Natural killer cell treated with Interleukin-12 subunit alpha and Interleukin-12 subunit beta and Interleukin-15 and Interleukin-18, amount 100 ng/mL, for 72 hours (primary cell): ENCODE measurements at places on chromosomes 12 and 14.

GRCh38 chr14:78933948-78934524 is 763.9 kb downstream of the NRXN3 start:
- DNase-seq = no peak

- DNase-seq = no peak
Measured at GRCh38 chr12:101745481-101745880, 6.2 kb upstream of the SYCP3 start.

DNA sequence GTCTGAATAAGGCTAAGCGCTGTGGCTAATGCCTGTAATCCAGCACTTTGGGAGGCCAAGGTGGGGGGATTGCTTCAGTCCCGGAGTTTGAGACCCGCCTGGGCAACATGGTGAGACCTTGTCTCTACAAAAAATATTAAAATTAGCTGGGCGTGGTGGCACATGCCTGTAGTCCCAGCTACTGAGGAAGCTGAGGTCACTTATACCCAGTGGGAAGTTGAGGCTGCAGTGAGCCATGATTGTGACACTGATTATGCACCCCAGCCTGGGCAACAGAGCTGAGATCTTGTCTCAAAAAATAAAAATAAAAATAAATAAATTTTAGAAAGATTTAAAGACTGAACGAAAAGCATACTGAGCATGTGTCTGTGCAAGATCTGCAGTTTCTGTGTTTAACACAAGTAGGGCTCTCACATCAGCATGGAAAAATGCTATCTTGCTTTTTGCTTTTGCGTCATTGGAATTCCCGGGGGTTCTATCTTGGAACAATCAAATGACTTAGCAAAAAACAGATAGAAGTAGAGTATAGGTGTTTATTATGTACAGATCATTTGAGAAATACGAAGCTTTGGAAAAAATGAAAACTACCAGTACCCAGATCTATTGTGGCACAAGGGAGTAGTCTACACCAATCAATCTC is 161.9 kb downstream of the CAPZA3 start:
- DNase-seq = no peak

GRCh38 chr12:81626406-81626805 is 132.7 kb downstream of the PPFIA2 start:
- DNase-seq = no peak

GRCh38 chr12:65620046-65620445 is 204.2 kb upstream of the HMGA2 start:
- DNase-seq = no peak

GRCh38 chr12:96236221-96236822 is 42.1 kb downstream of the ELK3 start:
- no peak for DNase-seq

DNA sequence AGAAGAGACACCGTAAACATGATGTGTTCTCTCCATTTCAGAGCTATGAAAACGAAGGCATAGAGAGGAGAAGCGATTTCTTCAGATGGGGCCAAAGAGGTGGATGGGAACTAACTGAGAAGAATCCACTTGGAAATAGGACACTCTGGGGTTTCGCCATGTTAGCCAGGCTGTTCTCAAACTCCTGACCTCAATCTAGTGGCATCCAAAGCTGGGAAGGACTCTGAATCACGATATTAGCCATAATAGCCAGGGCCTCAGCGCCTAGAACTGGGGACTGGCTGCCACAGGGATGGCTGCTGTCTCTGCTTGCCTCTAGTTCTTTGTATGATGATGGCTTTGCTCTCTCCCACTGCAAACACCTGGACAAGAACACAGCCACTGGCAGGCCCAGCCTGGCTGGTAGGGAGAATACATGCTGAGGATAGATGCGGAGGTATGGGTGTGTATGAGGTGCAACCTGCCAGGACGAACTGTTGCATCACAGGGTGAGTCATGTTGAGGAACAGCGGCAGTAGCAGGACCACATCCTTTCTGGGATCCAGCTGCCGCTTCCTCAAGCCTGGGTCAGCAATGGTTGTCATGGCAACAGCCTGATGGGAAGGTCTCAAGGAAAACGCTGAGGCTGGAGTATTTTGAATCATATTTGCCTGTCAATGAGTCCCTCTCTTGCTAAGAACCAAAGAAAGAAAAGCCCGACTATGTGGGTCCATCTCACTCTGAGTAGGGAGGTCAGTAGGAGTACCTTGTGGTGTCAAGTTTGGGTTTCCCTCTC is 31.1 kb downstream of the CCDC177 start:
- DNase-seq = peak; percentile 77

- DNase-seq = no peak
Measured at GRCh38 chr14:55433880-55434804, 6.3 kb downstream of the TBPL2 start.
